DMS53 (cell line): ENCODE measurements at places on chromosomes 16 and 17.
A peak's percentile ranks its signal among the peaks of the same experiment; 100 is the strongest.

DNA sequence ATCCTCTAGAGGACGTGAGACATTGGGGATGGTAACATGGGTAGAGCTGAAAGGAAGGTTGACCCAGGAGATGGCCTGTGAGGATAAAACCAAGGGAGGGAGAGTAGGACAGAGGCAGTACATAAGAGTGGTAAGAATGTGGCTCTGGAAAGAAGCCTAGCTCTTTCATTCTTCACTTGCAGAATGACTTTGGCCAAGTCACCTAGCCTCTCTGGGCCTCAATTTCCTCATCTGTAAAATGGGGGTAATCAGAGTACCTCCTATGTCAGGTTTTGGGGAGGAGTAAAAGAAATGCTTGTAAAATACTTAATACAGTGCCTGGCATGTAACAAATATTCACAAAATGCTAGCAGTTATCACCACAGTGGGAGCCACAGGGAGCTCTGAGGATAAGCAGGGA, 6.9 kb downstream of the KDM6B start:
- DNase-seq, result no peak

GRCh38 chr16:49409121-49409520, 35.5 kb downstream of the C16orf78 start:
- no peak for DNase-seq

DNA sequence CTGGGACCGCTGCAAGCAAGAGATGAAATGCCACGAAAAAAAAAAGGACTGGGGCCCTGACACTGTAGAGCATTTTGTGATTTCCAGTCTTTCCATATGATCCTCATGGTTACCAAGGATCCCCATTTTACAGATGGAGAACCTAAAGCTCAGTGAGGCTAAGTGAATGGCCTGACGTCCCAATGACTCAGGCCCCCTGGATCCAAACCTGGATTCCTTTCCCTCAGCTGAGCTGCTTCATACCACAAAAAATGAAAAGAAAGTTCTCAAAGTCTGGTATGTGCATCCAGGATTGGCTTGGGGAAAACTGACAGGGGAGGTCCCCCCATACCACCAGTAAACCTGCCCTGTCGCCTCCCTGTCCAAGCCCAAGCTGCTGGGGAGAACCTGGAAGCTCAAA, 80.5 kb downstream of the TEX14 start:
- DNase-seq, result no peak

- DNase-seq, result no peak
Measured at GRCh38 chr16:50804290-50804907, 62.5 kb downstream of the CYLD start.

DNA sequence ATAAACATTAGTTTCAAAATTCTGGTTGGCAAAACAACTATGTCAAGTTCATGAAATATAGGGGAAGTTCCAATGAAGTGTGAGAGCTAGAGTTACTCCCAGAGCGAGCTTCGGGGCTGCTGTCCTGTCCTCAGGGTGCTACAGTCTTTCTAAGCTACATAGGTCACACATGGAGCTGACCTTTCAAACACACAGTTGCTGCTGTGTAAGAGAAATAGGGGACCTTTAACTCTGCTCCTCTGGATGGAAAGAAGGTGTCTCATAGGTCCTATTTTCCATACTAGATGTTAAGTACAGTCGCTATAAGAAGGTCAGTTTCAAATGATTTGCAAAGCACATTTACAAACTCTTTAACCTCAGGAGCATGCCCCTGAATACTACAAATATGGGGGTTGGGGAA, 6.3 kb upstream of the AHSP start:
- DNase-seq, result no peak

DNA sequence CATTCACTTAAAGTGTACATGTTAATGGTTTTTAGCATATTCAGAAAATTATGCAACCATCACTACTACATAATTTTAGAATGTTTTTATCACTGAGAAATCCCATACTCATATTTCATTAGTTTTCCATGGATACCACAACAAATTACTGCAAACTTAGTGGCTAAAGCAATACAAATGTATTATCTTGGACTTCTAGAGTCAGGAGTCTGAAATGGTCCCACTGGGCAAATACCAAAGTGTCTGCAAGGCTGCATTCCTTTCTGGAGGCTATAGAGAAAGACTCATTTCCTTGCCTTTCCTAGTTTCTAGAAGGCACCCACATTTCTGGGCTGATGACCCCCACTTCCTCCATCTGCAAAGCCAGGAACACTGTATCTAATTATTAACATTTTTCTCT, 16.9 kb upstream of the GNAO1 start:
- no peak for DNase-seq

DNA sequence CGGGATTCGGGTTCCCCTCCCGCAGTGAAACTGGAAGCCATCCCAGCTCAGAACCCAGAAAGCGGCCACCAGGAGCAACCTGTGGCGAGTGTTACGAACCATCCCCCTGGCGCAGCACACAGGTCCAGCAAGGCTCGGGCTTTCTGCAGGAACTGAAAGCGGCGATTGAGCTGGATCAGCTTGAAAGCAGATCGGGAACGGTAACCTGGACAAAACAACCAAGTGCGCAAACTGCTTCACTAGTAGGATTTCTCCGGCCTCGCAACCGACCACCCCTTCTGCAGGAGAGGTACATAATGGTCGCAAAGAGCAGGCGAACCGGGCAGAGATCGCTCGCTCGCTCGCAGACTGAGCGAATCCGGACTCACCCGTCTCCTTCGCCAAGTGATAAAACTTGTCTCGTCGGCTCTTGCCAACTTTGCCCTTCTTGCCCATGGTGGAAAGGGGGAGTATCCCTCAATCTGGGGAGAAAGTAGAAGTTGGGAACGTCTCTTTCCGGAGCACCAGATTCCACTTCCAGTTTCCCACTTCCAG, 696 bp upstream of the PSMC5 start:
- peak; percentile 57 for DNase-seq

- peak; percentile 60 for DNase-seq
Measured at GRCh38 chr16:9311303-9311954, 220.0 kb downstream of the HAPSTR1 start.

GRCh38 chr17:14922411-14922810, 342.7 kb downstream of the PMP22 start:
- DNase-seq, result no peak

DNA sequence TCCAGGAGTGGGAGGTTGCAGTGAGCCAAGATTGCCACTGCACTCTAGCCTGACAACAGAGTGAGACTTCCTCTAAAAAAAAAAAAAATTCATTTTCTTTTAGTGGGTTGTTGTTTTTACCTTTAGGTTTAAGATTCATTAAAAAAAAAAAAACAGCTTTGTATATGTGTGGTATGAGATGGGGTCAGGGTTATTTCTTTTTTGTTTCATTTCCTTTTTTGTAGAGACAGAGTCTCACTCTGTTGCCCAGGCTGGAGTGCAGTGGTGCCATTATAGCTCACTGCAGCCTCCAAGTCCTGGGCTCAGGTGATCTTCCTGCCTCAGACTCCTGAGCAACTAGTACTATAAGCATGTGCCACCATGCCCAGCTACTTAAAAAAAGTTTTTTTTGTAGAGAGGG, 47.0 kb downstream of the BCAS3 start:
- DNase-seq, result no peak

DNA sequence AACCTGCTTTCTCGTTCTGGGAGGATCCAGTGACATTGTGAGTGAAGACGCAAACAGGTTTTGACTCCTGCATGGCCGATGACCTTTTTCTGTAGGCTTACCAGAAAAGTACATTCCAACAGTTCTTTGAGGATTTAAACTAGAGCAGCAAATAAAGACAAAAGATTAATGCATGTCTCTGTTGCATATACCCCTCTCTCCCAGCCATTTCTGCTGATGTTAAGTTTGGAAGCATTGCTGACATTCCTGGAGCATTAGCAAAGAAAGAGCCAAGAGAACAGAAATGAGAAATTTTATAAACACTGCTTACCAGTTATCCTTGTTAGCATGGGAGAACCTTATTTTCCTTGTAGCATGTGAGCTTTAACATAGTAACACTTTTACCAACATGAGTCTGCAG, 49.3 kb downstream of the SIAH1 start:
- no peak for DNase-seq

DNA sequence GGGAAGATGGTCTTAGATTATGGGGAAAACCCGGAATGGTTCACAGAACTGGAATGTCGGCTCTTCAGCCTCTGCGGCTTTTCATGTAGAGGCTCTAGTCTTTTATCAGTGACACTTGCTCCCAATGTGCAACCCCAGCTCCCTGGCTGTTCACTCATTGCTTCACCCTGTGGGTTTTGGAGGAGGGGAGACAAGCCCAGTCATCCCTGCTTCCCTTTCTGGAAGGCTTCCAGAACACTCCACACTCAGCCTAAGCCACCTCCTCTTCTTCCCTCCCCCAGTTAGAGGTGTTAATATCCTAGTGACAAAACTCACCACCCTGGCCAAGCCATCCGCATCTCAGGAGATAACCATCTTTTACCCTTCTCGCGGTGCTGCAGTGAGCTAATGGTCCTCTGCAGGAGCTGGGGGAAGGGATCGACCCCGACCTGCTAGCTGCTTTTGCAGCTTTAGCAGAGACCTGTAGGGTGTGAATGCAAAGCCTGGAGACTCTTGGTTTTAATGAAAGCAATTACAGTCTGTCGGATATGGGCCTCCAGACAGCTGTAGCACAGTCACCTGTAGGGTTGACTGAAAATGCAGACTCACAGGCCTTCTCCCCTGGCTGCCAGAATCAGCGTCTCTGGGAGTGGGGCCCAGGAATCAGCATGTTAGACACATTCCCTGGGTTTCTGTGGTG, 24.3 kb upstream of the LASP1NB start:
- DNase-seq, result no peak

DNA sequence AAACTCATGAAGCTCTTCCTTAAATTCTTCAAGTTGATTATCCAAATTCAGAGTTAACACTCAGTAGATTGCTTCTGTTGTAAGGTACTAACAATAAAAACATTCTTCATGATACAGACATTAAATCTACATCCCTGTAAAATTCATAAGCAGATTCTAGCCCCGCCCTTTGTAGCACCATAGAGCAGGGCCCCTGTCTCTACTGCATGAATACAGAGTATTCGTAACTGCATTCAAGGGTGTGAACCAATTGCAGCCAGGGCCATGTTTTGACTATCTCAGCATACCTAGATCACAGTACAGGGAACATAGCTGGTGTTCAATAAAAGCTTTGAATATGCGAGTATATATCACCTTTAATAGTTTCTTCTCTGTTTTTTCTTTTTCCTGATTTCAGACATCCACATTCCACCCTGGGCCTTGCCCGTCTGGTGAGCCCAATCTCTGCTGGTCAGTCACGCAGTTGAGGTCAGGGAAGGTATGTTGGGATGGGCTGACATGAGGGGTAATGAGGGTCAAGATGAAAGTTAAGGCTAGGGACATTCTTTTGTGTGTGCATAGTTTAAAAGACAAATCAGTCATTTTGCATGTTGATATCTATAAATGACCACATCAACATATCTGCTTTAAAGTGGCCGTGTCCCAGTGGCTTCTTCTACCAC, 33.0 kb downstream of the KCNJ16 start:
- DNase-seq, result no peak

GRCh38 chr16:81401035-81401950, 43.3 kb upstream of the CMIP start:
- peak; percentile 63 for DNase-seq

DNA sequence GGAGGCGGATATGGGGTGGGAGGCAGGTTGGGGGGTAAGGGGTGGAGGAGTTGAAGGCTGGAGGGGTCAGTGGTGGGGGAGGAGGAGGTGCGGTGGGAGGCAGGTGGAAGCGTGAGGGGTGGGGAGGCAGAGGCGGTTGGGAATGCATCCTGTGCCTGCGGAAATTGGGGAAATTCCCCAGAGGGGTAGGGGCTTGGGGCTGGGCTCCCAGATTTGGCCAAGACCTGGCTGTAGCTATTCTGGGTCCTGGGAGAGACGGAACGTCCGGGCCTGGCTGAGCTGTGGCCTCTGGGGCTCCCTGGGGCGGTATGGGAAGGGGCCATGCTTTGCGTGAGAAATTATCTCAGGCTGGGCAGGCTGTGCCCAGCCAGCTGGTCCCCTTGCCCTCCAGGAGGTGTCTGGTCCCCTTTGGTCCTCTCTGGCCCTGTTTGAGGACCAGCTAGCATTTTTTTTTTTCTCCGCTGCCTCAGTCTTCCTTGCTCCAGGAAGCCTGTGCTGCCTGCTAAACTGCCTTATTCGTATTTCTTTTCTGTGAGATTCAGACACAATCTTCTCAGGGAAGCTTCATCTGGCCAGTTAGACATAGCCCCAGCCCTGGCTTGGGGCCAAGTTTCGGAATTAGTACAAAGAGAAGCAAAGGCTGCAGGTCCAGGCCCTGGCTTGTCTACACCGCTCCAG, 7.3 kb upstream of the TRPV2 start:
- peak; percentile 76 for DNase-seq

DNA sequence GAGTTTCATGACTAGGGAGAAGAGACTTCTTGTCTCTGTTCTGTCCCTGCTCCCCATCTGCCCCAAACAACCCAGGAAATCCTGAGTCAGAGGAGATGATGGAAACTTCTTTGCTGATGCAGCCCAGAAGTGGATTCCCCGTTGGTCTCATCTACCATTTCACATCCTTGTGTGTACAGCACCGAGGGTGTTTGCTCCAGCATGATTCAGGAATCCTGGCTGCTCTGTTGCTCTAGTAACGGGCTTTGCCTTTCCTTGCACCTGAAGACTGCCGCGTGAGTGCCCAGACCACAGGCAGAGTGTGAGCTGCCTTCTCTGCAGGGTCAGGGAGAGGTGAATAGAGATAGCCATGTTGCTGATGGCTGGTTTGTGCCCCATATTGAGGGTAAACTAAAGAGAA, 408.4 kb downstream of the CPPED1 start:
- DNase-seq, result no peak

DNA sequence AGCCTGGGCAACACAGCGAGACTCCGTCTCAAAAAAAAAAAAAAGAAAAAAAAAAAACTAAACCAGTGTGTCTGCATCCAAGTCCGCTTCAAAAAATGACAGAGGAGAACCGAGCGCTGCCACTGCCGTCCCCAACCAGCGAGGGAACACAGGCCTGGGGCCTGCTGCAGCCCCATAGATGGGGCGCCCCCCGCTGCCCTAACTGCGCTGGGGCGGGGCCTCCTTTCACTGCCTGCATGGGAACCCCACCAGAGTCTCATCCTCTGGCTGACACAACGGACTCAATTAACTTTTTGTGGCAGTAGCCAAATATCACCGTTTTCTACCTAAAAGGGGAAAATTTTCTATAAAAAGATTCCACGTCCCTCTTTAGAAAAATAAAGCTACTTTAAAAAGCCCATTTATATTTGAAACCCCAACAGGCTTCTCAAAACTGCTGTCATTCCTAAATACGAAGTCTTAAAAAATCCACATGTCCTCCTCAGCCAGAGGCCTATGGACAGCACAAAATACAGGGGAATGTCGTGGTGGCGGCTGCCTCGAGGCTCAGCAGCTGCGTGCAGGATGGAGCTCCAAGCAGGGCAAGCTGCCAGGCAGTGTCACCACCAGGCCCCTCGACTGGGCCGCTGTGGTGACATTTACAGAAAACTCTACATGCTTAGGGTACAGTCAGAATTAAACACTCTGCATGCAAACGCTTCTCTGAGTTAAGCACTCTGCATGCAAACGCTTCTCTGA, 30.3 kb downstream of the KLHDC4 start:
- no peak for DNase-seq

DNA sequence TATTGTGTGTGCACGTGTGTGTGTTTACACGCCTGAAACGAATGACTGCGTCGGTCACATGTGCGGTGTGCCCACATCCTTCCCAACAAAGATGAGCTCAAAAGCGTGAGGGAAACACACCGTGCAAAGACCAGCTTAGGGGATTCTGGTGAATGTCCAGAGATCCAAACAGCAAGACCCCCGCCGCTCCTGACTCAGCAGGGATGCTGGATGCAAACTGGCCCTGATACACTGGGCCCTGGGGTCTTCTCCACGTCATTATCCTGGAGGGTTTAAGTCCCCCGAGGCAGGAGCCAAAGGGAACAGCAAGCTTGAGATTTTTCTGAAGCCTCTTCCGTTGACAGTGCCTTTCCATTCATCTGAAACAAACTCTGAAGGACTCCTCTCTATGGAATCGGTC, 59.2 kb downstream of the TBC1D16 start:
- DNase-seq, result no peak

GRCh38 chr17:60091908-60092331, 13.2 kb upstream of the HEATR6 start:
- DNase-seq, result peak; percentile 10
